ENCODE measurements at places on chromosomes 4 and X.

DNA sequence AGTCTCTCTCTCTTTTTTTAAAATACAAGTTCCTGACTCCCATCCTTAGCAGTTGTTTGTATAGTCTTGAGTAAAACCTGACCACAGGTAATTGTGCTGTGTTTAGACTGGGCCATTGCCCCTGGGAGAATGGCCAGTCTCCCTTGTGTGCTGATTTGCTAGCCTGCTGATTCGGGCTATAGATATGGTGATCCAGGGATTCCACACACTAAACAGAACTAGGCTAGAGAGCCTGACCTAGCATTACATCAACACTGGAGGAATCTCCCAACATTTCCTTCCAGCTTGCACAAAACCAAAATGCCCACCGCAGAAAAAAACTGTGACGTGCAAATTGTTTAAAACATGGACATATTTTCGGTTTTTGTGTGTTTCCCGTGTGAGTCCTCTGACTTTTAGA is 5.1 kb downstream of the UPRT start:
- no peak for DNase-seq

GRCh38 chr4:24750106-24750505 is 45.3 kb upstream of the SOD3 start:
- no peak for DNase-seq

- no peak for DNase-seq
These were observed 132.9 kb downstream of the NKX6-1 start for GRCh38 chr4:84366161-84366560.

DNA sequence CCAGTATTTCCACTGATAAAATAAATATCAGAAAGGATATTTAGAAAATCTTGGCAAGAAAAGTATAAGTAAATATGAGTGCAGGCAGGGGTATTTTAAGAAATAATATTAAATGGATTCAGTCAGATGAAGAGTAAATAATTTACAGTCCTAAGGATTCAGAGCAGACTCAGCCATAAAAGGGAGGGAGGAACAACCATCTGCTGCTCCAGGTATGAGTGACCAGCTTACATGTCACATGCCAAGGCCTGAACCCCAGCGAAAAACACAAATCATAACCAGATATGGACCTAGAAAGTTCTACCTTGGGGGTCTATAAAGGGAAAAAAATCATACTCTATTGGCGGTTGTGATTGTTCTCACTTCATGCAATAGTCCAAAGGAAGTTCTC is 166.8 kb downstream of the COL4A6 start:
- DNase-seq: no peak

DNA sequence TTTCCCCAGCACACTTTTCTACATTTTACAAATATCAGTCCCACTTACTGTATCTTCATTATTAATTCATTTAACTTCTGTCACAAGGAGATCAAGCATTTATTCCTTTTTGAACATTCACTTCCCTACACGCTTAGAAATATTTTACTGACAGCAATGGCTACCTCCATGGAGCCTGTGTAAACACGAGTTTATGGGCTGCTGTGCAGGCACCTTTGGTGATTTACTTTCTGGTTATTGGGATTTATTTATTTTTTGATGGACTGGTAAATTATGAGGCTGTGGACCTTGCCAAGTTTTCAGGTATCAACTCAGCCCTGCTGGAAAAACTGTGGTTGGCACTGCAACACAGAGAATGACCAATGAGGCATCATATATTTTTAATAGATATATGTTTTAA is 45.4 kb upstream of the PAQR3 start:
- no peak for DNase-seq

DNA sequence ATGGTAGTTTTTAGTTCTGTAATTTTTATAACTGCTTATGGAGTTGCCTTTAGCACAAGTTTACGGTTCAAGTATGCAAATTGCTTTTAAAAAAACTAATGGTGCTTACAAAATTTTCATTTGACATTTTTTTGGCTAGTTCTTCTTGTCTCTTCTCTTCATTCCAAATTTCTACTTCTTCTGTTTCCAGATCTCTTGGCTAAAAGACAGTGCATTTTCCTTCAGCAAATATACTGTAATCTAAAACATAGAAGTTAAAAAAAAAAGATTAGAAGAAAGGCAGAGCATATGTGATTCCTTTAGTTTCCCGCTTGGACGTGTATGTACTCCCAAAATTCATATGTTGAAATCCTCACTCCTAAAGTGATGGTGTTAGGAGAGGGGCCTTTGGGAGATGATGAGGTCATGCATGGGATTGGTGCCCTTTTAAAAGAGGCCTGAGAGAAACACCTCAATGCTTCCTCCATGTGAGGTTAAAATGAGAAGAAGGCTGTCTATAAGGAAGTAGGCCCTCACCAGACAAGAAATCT is 132.1 kb upstream of the NPY2R start:
- no peak for DNase-seq

GRCh38 chr4:165005352-165005925 is 26.4 kb upstream of the TRIM60 start:
- no peak for DNase-seq

- no peak for DNase-seq
These were observed 10.8 kb downstream of the DHX15 start for GRCh38 chr4:24573582-24573981.

DNA sequence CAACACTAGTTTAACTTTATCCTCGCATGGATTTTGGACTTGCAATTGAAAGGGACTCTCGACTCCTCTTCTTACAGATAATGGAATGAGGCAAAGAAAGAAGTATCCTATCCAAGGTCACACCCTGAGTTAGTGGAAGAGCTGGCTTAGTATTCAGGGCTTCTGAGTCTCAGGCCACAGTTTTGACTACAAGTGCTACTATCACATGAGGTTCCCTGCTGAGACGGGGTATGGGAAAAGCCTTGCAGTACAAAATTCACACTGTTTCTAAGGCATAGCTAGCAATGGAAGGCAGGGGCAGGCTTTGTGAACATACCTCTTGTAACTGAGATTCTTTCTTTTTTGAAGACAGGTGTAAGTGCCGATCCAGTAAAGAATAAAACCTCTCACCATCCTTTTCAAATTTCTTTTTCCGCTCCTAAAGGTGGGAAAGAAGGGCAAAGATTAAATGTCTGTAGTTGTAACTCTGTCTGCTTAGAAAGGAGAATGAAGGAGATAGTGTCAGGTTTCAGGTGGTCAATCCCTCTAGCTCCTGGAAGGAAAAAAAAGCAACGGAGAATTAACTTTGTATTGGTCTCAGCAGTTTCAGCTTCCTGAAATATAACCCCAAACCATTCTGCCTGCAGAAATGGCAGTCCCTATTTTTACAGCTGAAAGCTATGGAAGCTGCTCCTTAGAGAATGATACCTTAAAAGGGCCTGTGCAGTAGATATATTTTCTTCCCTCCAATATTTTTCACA is 199.0 kb downstream of the OPHN1 start:
- no peak for DNase-seq

DNA sequence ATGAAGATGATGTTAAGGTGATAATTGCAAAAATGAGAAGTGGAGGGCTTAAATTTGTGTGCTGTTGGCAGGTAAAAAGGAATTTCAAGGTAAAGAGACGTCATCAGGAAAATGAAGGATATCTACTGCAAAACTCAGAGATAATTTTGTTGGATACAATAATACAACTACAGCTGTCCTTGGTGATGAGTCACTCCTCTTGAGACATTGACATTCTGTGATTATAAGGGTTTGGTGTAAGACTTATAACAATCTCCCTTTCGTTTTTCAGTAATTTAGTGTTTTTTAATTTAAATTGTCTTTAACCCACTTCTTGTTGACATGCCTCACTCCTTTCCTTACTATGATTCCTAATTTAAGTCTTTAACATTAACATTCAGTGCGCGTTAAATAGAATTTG is 1074.1 kb upstream of the SLIT2 start:
- DNase-seq: no peak

GRCh38 chr4:31613946-31614623 is 893.9 kb downstream of the PCDH7 start:
- no peak for DNase-seq

DNA sequence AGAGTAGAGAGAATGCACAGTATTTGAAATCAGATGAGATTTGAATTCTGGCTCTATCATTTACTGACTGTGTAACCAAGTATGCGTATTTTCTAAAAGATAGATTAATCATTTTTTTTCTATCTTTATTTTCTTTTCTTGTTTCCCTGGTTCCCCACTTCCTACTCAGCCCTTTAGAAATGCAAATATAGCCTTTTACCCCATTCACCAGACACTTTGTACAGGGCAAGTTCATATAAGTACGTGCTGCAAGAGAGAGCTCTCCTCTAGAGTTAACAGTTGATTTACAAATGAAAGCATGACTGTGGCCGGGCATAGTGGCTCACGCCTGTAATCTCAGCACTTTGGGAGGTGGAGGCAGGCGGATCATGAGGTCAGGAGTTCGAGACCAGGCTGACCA is 17.8 kb upstream of the TDO2 start:
- no peak for DNase-seq

DNA sequence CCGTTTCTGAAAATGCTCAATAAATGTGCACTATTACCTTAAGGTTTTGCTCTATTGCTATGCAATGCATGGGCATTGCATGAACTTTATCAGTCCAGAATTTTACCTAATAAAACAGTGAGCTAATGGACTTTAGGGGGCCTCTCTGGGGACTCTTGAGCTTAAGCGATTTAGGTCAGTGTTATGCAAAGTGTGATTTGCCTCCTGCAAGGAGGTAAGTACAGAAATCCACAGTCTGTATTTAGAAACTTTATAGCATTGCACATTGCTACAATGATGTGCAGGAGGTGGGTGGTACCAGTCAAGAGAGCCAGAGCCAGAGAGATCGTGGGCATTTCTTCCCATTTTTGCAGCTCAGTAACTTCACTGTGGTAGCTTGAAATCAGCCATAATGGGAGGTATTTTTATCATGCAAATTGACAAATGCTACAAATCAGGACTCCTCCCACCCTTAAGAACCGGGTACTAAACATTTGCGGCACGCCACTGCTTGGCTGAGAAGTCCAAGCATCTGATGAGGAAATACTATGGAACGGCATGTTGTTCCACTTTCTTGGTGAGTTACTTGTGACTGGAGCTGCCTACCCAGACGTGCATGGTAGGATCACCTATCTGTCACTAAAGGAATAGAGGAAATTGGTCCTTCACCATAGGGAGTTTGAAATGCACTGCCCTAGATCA is 174.6 kb upstream of the PGRMC2 start:
- no peak for DNase-seq

GRCh38 chr4:90474484-90474883 is 347.3 kb downstream of the CCSER1 start:
- DNase-seq: no peak

GRCh38 chr4:40395166-40395900 is 60.2 kb downstream of the CHRNA9 start:
- no peak for DNase-seq

DNA sequence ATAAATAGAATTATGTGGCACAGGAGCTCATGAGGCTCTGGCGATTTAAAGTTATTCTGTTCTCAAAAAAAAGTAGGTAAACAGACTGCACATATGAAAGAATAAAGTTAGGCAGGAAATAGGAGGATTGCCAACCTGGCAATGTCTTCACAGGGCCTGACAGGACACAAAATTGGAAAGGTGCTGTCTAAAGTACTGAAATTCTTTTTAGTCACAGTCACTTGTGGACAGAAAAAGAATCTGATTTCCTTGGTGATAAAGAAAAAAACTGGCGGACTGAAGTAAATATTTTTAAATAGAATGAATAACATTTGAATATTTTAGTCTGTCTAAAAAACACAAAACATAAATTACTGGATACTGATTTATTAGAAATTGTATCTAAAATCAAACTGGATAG is 124.4 kb downstream of the VEGFC start:
- no peak for DNase-seq

DNA sequence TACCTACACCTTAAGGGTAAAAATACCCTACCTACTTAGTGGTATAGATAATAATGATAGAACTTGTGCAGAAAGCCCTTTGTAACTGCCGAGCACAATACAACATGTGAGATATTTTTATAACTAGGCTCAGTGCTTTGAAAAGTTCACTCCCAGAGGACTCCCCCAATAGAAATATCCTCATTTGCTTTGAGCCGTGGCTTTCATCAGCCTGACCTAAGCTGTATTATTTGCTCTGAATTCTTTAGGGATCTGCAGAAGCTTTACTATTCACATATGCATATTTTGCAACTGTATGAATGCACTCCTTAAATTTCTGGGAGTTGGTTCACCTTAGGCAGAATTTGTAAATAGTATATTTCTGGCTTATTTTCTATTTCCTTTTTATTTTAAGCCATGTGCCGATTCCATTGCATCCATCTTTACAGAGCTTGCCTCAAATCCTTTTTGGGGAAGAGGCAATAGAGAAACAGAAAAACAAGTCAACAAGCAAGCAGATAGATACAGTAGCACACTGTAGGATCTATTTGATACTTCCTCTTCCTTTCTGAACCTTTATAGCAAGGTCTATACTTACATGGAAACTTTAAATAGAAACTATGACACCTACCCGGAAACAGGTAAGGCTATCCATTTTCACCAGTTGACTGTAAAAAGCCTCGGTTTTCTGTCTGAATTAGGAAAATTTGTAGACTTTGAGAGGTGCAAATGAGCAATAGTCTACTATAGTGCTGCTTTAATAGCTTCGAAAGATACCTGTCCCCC is 242.5 kb upstream of the VCX3A start:
- DNase-seq: no peak

- DNase-seq: no peak
These were observed 19.2 kb downstream of the TRIM2 start for GRCh38 chr4:153223427-153223801.

GRCh38 chr4:81459228-81459627 is 12.5 kb downstream of the RASGEF1B start:
- no peak for DNase-seq

DNA sequence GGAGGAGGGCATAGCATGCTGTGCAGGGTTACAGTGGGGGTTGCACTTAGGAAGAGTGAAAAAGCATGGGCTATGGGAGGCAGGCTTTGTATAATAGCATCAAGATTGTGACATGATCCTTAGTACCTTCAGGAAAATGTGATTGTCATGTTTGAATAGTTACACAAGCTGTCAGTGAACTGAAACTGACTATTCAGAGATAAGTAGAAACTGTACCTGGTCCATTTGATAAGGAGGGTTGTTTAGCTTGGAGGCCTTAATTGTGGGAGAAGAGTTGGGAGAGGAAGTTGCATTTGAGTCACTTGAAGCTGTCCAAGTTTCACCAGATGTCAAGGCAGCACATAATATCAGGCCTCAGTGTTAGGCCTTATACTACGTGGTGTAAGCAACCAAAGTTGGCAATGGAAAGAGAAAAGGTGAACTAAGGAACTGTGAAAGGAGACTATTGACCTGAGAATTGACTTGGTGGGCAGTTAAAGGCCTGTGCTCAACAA is 85.0 kb downstream of the TEX13C start:
- DNase-seq: no peak

DNA sequence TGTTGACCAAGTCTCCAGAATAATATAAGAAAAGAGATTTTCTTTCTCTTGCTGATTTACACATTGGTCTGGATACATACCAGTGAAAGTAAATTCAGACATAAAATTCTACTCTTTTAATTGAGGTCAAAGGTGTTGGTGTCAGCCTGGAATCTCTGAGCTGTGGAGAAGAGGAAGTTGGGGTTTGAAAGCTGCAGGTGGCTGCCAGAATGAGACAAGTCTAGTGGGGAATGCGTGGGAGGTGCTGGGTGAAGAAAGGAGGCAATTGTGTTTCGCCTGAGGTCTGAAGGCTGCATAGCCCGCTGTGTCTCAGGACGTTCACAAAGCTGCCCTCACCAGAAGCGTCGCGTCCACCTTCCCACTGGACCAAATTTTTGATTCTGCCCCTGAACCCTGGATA is 31.2 kb downstream of the PHEX start:
- DNase-seq: peak; percentile 31

GRCh38 chrX:149631234-149632165 is at the start of gene TMEM185A:
Gene TMEM185A, minus strand, starts transcription at chrX:149631792. Its CDS starts 212 bp downstream, at chrX:149631580.
- peak; percentile 78 for DNase-seq

Measured in activated naive CD4-positive, alpha-beta T cell treated with anti-CD3 and anti-CD28 coated beads, Interleukin-2, amount 50 U/mL, for 16 hours (primary cell).